ENCODE measurements at places on chromosomes 7 and 10. TPM values are rescaled to one million over a fixed set of nuclear protein-coding genes. Genes with fewer than 3 reads are reported as not detected.
A peak's percentile ranks its signal among the peaks of the same experiment; 100 is the strongest.

Gene GPR85
- total RNA-seq = 2.3 TPM

Gene SLC13A1
- total RNA-seq = not detected

Gene CPA1
- total RNA-seq = 12.6 TPM

Gene TUBAL3
- not detected for total RNA-seq

Gene CYP26C1
- total RNA-seq = 0.37 TPM

Gene PDK4
- 174 TPM for total RNA-seq

Gene PROSER2
- 19.8 TPM for total RNA-seq

DNA sequence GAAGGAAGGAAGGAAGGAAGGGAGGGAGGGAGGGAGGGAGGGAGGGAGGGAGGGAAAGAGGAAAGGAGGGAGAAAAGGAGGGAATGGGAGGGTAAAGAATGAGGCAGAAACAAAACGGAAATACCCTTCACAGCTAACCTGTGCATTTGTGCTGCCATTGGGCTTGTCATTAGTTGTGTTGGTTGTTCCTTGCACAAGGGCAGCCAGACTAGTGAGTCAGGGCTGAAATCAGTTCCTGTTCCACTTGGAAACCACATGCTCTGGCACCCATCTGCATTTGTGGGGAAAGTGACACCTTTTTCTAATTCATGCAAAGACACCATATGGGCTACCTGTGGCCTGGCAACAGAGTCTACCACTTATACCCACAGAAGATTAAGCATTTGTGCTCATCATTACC is 1004.0 kb upstream of the C7orf33 start:
- no peak for DNase-seq
- H3K27ac ChIP-seq = no peak overlapping the region
- no peaks in the 10 kb centered on the region for H3K27me3 ChIP-seq
- H3K4me3 ChIP-seq = no peak overlapping the region
- H3K4me1 ChIP-seq = no peaks in the 10 kb centered on the region

DNA sequence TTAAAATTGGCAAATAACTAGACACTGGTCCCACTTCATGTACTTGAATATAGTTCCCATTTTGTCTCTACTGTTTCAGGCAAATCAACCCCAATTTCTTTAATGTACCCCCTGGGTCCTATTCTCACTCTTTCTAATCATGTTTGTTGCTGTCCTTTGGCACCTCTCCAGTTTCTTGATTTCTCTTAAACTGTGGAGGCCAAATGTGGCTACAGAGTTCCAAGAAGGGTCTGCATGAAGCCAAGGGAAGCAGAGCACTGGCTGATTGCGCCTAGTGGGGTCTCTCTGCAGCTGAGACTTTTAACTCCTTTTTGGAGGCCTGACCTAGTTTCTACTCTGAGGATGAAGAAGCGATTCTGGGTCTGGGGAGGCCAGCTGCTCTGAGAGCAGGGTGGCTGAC is 6.7 kb upstream of the ADAM12 start:
- H3K27ac ChIP-seq = no peak overlapping the region
- no peaks in the 10 kb centered on the region for H3K36me3 ChIP-seq
- DNase-seq = no peak
- no peak overlapping the region for H3K4me3 ChIP-seq

DNA sequence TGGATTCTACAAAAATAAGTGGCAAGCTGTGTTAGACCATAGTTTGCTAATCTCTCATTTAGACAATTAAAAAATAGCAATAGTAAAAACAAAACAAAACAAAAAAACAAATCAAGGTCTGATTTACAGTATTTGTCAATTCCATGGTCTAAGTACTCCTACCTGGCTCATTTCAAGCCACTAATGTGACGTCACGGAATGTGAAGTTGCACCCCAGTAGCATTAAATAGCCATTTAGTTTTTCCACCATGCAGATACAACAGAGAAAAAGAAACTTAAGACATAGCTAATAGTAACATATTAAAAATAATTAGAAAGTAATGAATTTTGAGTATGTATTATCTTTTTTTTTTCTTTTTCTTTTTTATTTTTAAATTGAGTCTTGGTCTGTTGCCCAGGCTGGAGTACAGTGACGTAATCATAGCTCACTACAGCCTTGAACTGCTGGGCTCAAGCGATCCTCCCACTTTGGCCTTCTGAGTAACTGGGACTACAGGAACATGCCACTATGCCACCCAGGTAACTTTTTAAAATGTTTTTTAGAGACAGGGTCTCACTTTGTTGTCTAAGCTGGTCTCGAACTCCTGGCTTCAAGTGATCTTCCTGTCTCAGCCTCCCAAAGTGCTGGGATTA is 101.2 kb downstream of the MKX start:
- H3K36me3 ChIP-seq = no peaks in the 10 kb centered on the region
- H3K4me3 ChIP-seq = no peak overlapping the region
- H3K27ac ChIP-seq = no peak overlapping the region
- no peaks in the 10 kb centered on the region for H3K27me3 ChIP-seq
- no peak for DNase-seq
- no peaks in the 10 kb centered on the region for H3K4me1 ChIP-seq

GRCh38 chr7:35355199-35355598 is 101.3 kb upstream of the TBX20 start:
- H3K27ac ChIP-seq = no peak overlapping the region
- no peak overlapping the region for H3K4me3 ChIP-seq

DNA sequence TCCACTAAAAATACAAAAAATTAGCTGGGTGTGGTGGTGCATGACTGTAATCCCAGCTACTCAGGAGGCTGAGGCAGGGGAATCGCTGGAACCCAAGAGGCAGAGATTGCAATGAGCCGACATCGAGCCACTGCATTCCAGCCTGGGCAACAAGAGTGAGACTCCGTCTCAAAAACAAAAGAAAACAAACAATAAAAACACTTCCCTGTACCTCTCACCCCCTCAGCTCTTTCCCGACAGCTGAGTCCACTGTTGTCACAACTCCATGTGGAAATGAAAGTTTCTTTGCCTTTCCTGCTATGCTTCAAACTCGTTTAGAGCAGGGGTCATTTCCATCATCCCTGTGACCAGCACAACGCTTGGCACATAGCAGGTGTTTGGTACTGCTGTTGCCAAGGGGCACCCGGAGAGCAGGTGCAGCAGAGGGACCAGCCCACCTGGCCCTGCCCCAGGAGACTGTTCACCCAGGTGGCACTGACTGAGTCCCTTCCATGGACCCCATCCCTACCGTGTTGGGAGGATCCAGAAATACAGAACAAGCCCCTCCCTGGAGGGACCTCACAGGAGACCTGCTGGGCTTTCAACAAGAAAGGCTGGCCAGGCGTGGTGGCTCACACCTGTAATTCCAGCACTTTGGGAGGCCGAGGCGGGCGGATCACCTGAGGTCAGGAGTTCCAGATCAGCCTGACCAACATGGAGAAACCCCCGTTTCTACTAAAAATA is 4.9 kb downstream of the TMEM130 start:
- H3K4me3 ChIP-seq = no peak overlapping the region
- DNase-seq = no peak
- H3K27me3 ChIP-seq = peaks cover 4% of the 10 kb centered on the region
- peaks cover 8% of the 10 kb centered on the region for H3K4me1 ChIP-seq
- H3K36me3 ChIP-seq = no peaks in the 10 kb centered on the region
- H3K27ac ChIP-seq = no peak overlapping the region

- H3K36me3 ChIP-seq = no peaks in the 10 kb centered on the region
- H3K27ac ChIP-seq = no peak overlapping the region
- no peaks in the 10 kb centered on the region for H3K4me1 ChIP-seq
- no peaks in the 10 kb centered on the region for H3K27me3 ChIP-seq
- no peak overlapping the region for H3K4me3 ChIP-seq
Observed at GRCh38 chr7:120464104-120464503, 191.1 kb downstream of the KCND2 start.

- no peaks in the 10 kb centered on the region for H3K27me3 ChIP-seq
- peak overlapping the region; percentile 67 for H3K4me3 ChIP-seq
- H3K27ac ChIP-seq = peak overlapping the region; percentile 73
- DNase-seq = peak; percentile 48
Observed at GRCh38 chr7:50792342-50793119, 9.8 kb upstream of the GRB10 start.

- peak overlapping the region; percentile 72 for H3K27ac ChIP-seq
- peaks cover 84% of the 10 kb centered on the region for H3K4me1 ChIP-seq
- no peaks in the 10 kb centered on the region for H3K36me3 ChIP-seq
- H3K4me3 ChIP-seq = no peak overlapping the region
Observed at GRCh38 chr7:130904031-130904757, 170.2 kb upstream of the KLF14 start.

DNA sequence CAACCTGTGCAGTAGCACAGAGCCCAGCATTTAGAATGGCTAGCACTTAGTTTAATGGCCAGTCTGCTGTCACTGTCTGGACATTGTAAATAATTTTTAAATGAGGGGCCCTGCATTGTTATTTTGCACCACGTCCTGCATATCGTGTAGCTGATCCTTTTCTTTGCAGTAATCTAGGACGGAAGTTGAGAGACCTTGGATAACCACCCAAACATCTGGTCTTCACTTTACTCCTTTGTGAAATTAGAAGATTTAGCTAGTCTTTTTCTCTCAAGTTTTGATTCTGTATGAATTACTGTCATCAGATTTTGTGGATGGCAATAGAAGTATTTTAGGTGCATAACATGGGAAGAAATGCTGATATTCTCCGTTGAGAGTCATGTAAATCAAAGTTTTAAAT is 1.9 kb downstream of the MIOS start:
- H3K4me3 ChIP-seq = no peak overlapping the region
- DNase-seq = no peak
- peaks cover 12% of the 10 kb centered on the region for H3K36me3 ChIP-seq
- H3K27me3 ChIP-seq = no peaks in the 10 kb centered on the region

- H3K4me1 ChIP-seq = no peaks in the 10 kb centered on the region
- H3K27ac ChIP-seq = no peak overlapping the region
- no peak for DNase-seq
- H3K4me3 ChIP-seq = no peak overlapping the region
- no peaks in the 10 kb centered on the region for H3K36me3 ChIP-seq
Observed at GRCh38 chr10:129952378-129953118, 11.5 kb downstream of the EBF3 start.

DNA sequence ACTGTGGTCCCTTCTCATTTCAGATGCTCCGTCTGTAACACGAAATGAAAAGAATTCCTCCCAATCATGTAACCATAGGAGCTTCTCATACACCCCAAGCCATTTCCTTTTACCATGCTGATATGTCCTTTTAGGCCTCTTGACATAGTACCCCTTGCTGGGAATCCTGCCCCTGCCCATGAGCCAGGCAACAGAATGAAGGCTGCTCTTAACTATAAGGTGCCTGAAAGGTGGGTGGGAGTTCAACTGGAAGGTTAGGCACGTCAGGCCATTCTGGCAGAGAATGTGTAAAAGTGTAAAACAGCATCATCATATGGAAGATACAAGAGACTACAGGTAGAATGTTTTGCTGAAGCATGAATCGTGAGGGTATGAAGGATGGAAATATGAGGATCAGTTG is 22.5 kb downstream of the IL2RA start:
- H3K36me3 ChIP-seq = no peaks in the 10 kb centered on the region
- H3K27me3 ChIP-seq = no peaks in the 10 kb centered on the region
- no peak for DNase-seq
- H3K4me3 ChIP-seq = no peak overlapping the region
- H3K27ac ChIP-seq = no peak overlapping the region

DNA sequence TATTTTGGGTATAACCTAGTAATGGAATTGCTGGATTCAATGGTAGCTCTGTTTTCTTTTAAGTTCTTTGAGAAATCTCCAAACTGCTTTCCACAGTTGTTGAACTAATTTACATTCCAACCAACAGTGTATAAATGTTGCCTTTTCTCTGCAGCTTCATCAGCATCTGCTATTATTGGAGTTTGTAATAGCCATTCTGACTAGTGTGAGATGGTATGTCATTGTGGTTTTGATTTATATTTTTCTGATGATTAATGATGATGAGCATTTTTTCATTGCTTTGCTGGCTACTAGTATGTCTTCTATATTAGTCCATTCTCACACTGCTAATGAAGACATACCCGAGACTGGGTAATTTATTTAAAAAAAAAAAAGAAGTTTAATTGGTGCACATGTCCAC is 248.6 kb upstream of the MAGI2 start:
- DNase-seq = no peak
- H3K4me1 ChIP-seq = no peaks in the 10 kb centered on the region
- no peaks in the 10 kb centered on the region for H3K36me3 ChIP-seq
- H3K27me3 ChIP-seq = no peaks in the 10 kb centered on the region

GRCh38 chr10:116787053-116787659 is 44.8 kb upstream of the HSPA12A start:
- no peaks in the 10 kb centered on the region for H3K36me3 ChIP-seq
- H3K27me3 ChIP-seq = no peaks in the 10 kb centered on the region
- DNase-seq = no peak
- H3K4me1 ChIP-seq = peaks cover 10% of the 10 kb centered on the region

DNA sequence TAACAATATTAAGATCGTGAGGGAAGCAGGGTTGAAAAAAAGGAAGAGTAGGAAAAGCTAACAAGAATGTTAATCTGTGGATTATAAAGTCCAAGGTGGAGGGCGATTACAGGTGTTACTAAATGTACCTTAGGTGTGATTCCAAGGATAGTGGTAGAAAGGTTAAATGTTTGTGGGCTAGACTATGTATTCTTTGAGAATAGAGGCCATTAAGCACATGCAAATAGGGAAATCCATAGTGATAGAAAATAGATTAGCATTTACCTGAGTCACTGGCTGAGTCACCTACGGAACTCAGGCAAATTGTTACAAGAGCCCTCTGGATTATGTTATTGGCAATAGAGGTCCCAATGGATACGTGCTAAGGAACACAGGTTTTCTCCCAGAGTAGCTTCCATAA is 9.0 kb downstream of the MGAM2 start:
- H3K4me3 ChIP-seq = no peak overlapping the region
- DNase-seq = no peak
- H3K27ac ChIP-seq = no peak overlapping the region
- H3K4me1 ChIP-seq = no peaks in the 10 kb centered on the region
- no peaks in the 10 kb centered on the region for H3K36me3 ChIP-seq

DNA sequence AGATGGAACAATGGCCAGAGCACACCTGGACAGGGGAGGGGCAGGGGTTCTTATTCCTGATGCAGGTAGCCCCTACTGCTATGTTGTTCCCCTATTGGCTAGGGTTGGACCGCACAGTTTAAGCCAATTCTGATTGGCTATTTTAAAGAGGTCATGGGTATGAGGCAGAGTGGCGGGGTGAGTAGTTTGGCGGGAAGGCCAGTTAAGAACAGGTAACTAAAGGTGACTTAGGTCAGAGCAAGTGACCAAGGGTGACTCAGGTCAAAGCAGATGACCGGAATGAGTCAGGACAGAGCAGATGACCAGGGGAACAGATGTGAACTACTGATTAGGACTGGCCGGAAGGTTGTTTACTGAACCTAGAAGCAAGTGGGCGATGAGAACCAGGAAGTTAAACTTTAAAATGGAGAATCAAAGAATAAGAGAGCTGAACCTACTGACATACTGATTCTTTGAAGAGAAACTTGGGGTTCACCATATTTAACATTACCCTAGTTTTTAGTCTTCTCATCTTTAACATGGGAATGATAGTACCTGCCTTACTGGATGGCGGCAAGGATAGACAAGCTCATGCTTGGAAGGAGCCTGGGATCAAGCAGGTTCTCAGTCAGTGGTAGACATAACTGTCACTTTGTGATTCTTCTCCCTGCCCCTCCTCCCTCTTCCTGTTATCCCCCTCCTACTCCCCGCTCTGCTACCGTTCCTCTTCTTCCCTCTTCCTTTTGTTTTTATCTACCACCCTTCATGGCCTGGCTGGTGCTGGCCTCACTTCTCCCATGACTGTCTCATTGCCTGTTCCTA is 55.0 kb downstream of the CCNY start:
- H3K36me3 ChIP-seq = no peaks in the 10 kb centered on the region
- H3K4me3 ChIP-seq = no peak overlapping the region
- no peaks in the 10 kb centered on the region for H3K27me3 ChIP-seq
- H3K4me1 ChIP-seq = peaks cover 57% of the 10 kb centered on the region
- peak overlapping the region; percentile 5 for H3K27ac ChIP-seq

- no peaks in the 10 kb centered on the region for H3K36me3 ChIP-seq
- no peaks in the 10 kb centered on the region for H3K4me1 ChIP-seq
- H3K4me3 ChIP-seq = no peak overlapping the region
Observed at GRCh38 chr7:103715376-103716120, 269.5 kb upstream of the SLC26A5 start.

Data from upper lobe of left lung (tissue), 6 donors.